HuH-7.5 (cell line): ENCODE measurements at places on chromosomes 1 and 21.

- DNase-seq, result no peak
Measured at GRCh38 chr1:41714638-41715389, 203.9 kb downstream of the HIVEP3 start.

- DNase-seq, result no peak
Measured at GRCh38 chr1:167912294-167912693, 1.6 kb downstream of the ADCY10 start.

DNA sequence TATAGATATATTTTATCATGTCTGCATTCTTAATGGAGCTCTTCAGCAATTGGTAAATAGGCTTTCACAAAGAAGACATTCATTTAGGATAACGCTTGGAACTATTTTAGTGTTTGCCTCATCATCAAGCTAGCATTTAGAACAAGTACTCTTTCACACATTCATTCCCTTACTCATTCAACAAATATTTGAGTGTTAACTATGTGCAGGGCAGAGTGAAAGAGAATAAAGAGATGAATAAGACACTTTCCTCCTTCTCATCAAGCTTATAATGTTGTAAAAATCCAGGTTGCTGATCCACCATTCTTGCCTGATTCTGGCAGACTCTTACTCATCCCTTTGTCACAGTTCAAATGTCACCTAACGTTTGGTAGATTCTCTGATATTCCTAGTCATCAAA lies 386.3 kb upstream of the BEND5 start:
- DNase-seq, result no peak

DNA sequence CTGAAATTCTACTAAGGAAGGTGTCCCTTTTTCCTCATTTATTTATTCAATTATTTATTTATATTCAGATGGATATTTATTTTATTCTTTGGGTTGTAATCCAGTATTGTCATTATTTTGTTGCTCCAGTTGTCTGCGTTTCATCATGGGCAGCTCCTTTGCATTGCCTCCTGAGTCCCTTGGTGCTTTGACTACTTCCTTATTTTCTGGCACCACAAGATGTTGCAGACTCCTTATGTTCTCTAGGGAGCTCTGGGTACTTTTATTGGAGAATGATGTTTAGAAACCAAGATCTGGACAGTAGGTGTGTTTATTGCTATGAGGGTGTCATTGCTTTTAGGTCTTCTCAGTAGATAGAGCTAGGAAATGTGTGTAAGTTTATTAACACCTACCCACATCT lies 59.9 kb upstream of the ERRFI1 start:
- no peak for DNase-seq

GRCh38 chr1:34800214-34800613 lies 7.4 kb downstream of the GJA4 start:
- DNase-seq, result no peak

- DNase-seq, result no peak
Measured at GRCh38 chr1:171550050-171550449, 64.7 kb downstream of the PRRC2C start.

DNA sequence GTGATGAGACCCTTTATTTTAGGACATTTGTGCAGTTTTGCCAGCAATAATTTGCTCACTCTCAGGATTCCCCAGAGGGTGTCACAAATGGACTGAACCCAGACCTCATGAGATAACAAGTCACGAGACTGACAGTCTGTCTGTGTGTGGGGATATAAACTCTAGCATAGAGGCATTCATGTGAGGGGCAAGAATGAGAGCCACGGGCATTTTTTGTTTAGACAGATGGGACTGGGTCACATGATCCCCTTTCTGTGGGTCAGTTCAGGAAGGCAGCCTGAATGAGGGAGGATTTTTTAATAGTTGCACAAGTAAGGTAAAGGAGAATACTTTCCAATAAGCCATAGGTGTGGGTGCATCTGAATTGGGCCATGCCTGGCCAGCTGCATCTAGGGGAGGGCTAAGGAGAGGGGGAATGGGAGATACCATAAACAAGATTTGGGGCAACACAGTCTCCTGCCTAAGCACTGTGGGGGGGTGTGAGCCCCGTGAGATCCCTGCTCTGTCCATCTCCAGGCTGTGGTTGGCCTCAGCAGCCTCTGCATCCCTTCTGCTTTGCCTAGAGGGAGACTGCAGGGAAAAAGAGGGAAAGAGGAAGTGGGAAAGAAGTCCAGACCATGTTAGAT lies 66.6 kb downstream of the NAV1 start:
- no peak for DNase-seq

DNA sequence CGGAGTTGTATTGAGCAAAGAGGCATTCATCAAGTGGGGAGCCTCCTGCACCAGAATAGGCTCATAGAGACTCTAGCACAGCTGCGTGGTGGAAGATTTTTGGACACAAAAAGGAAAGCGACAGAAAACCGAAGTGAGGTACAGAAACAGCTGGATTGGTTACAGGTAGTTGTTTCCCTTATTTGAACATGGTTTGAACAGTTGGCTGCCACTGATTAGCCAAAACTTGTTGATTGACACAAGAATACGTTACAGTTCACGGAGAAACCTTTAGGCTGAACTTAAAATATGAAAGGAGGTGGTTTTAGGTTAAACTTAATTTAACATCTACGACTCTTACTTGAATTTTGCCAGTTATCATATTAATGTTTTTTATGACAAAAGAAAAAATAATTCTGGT lies 89.1 kb downstream of the ZNF326 start:
- DNase-seq, result no peak

GRCh38 chr1:66571789-66572188 lies 37.8 kb downstream of the SGIP1 start:
- no peak for DNase-seq

- DNase-seq, result no peak
Measured at GRCh38 chr21:40507978-40508377, 339.0 kb downstream of the DSCAM start.

DNA sequence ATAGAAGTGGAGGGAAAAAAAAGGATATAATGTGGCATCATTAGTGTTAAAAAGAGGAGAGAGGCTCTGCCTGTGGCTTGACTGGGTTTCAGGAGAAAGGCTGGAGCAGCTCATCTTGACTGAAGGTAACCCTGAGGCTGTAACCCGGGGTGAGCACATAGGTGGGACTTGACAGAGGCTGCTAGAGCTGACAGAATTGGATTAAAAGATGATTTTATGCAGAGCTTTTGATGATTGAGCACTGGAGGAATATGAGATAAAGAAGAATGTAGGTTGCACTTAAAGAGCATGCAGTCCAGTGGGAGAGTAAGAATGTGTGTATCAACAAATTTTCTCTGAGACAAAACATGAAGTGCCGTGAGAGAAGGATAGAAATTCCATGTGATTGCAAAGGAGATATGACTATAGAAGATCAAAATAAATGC lies 17.3 kb downstream of the LAMC1 start:
- DNase-seq, result no peak

DNA sequence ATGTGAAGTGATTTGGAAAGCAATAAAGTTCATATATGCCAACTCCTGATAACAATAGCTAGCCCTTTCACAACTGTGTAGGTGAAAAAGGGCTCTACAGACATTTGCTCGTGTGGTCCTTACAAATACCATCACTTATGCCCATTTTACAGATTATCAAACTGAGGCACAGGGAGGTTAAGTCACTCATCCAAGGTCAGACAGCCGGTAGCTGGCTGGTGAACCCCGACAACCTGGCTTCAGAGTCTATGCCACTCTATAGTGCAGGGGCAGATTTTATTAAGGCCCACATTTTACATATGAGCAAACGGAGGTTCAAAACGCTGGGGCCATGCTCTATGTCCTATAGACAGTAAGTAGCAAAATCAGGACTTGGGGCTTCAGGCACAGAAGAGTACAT lies 280.5 kb downstream of the RRAGC start:
- no peak for DNase-seq

DNA sequence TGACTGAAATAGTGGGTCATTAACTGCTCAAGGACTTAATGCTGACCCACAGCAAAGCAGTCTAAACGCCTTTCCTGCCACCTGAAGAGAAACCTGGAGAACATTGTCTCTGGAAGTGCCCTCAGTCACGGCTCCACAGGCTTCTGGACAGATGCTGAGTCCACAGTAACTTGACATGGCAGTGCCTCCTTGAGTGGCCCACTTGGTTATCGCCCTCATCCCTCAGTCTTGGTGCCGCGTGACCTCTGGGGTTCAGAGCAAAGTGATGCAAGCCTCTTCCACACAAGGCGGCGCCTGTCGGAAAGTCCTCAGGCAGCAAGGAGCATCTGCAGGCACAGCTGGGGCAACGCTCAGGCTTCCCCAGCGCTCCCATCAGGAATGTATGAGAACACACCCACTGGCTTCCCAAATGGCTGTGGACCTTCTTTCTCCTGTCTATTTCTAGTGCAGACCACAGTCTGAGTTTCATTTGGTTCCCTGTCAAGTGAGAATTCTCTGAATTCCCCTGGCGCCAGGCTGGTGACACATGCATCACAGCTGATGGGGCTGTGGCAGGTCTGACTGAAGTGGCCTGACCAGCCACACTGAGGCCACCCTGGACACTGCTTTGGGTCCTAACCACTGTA lies 13.0 kb upstream of the ANGPTL7 start:
- no peak for DNase-seq

DNA sequence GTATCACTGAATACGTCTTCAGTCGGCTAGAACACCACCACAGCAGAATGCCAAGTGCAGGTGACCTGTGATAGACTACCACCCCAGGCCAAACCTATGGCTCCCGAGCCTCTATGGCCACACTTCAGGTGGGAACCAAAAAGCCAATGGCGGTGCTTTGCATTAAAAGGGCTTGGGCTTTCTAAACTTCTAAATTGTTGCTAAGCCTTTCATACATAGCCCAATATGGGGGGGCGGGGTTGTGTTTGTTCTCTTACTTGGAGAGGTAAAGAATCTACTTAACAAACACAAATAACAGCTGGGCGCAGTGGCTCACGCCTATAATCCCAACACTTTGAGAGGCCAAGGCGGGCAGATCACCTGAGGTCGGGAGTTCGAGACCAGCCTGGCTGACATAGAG lies 19.7 kb downstream of the USP48 start:
- no peak for DNase-seq

DNA sequence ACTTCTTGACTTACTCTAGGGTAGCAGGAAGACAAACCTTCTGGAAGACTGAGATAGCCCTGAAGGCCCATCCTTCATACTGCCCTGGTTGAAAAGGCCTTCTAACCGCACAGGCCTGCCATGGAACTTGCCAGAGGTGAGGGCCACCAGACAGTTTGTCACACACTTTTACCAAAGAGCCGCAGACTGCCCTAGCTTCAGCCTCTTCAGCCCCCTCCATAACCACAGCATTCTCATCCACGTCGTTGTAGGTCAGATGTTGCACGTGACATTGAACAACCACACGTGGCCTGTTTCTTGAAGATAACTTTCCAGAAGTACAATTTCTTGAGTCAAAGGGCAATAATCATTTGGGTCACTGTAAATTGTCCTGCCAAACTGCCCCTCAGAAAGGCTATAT lies 18.9 kb downstream of the ZNF362 start:
- DNase-seq, result no peak

- no peak for DNase-seq
Measured at GRCh38 chr21:26845759-26846035, 488 bp upstream of the ADAMTS1 start.

- no peak for DNase-seq
Measured at GRCh38 chr1:19710825-19711611, 46.3 kb downstream of the HTR6 start.

- DNase-seq, result no peak
Measured at GRCh38 chr1:82947278-82947677, 1051.7 kb downstream of the TTLL7 start.

- DNase-seq, result no peak
Measured at GRCh38 chr1:101203820-101204540, 32.8 kb upstream of the S1PR1 start.

DNA sequence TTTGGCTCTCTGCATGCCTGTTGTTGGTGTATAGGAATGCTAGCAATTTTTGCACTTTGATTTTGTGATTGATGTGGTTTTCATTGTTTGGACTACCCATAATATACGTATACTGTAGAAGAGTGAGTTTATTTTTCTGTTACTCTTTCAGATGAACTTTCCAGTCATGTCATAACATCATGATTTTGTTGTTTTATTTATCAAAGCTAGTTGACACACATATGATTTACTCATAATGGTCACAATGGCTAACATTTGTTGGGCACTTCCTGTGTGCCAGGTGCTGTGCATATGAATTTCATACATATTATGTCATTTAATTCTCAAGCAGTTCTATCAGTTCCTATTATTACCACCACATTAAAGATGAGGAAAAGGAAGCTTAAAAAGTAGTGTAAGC lies 98.1 kb upstream of the GUCA2B start:
- DNase-seq, result no peak

- DNase-seq, result no peak
Measured at GRCh38 chr1:222010306-222010705, 268.4 kb upstream of the DUSP10 start.

DNA sequence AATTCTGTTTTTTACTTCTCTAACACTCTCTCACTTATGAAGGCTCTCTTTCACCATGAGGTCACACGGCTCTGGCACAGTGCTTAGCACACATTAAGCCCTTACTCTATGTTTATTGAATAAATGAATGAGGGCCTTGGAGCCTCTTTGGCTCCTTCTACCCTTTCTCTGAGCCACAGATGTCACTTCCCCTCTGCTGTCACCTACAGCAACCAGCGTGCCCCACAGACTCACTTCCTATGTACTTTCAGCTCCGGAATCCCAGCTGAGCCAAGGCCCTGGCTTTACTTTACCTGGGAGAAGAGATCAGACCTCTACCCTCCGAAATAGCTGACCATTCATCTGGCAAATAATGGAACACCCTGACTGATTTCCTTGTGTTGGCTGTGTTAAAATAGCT lies 53.7 kb upstream of the HMCN1 start:
- DNase-seq, result no peak

GRCh38 chr1:22096036-22096435 lies 43.5 kb downstream of the CDC42 start:
- DNase-seq, result no peak

- DNase-seq, result no peak
Measured at GRCh38 chr1:17559615-17560419, 20.3 kb downstream of the ARHGEF10L start.

- DNase-seq, result no peak
Measured at GRCh38 chr1:3231245-3231644, 162.2 kb downstream of the PRDM16 start.

- no peak for DNase-seq
Measured at GRCh38 chr1:149884433-149885338, 14.7 kb upstream of the BOLA1 start.

DNA sequence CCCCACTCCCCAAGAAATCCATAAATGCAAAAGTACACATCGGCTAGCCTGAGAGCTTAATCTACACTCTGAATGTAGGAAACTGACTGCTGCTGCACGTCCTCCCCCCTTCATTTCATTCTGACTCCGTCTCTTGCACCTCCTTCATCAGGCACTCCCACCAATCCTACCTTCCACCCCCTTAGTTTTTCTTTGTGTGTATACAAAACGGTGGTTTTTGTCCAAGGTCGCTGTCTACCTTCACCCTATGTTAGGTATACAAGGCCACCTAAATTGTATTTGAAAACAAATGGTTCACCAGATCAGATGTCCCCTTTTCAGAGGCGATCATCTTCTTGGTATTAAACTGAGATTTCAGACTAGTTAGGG lies 1.9 kb downstream of the WDR26 start:
- DNase-seq, result no peak

GRCh38 chr1:54975356-54976108 lies 4.9 kb upstream of the TMEM61 start:
- no peak for DNase-seq
